GM23248 (cell line): ENCODE measurements at places on chromosomes 2 and 18. TPM values are rescaled to one million over a fixed set of nuclear protein-coding genes. Genes with fewer than 3 reads are reported as not detected.

Gene ZBTB7C
- total RNA-seq, result not detected in 2 replicates

Gene PLB1
- 0.11 and 0.38 TPM in 2 replicates for total RNA-seq

Gene PSMG2
- total RNA-seq, result 63.4 and 81.7 TPM in 2 replicates

Gene REG1B
- total RNA-seq, result not detected in 2 replicates

Gene C2orf66
- total RNA-seq, result not detected in 2 replicates

Gene EFR3B
- total RNA-seq, result 0.76 and 0.97 TPM in 2 replicates

Gene SPATA3
- not detected in 2 replicates for total RNA-seq

- DNase-seq, result no peak
Observed at GRCh38 chr2:233448220-233448559, 93.9 kb downstream of the DGKD start.

GRCh38 chr2:101346909-101347308, 38.4 kb upstream of the RNF149 start:
- DNase-seq, result no peak

GRCh38 chr2:118094503-118094902, 6.2 kb downstream of the INSIG2 start:
- DNase-seq, result no peak

DNA sequence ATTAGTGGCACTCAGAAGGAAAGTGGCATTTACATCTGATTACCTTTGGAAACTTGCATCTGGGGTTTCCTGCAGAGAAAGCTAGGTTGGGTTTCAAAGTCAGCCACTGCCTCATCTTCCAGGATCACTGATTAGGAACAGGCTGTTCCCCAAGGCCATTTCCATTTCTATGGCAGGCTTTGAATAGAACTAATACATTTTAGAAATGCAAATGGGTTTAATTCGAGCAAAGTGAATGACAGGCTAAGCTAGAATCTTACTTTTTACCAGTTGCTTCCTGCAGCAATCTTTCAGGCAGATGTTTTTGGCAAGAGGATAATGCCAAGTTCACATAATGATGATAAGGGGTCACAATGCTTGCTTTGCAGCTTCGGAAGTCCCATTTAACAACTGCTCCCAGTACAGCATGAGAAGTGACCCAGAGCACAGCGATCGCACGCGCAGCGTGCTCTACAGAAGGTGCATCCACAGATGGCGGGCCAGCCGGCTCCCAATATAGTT, 336.7 kb downstream of the LPIN1 start:
- DNase-seq, result no peak

DNA sequence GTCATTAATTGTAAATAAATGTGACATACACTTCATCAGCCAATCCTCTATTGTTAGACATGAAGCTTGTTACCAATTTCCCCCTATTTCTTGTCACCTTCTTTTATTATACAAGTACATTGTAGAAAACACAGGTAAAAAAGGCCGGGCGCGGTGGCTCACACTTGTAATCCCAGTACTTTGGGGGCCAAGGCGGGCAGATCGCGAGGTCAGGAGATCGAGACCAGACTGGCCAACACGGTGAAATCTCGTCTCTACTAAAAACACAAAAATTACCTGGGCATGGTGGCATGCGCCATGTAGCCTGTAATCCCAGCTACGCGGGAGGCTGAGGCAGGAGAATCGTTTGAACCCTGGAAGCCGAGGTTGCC, 42.7 kb upstream of the UBE2F start:
- no peak for DNase-seq

GRCh38 chr2:214628091-214628490, 181.4 kb downstream of the BARD1 start:
- peak; percentile 23 for DNase-seq

- DNase-seq, result no peak
Observed at GRCh38 chr2:106095478-106096298, 98.4 kb downstream of the UXS1 start.

GRCh38 chr18:1392046-1392445, 487.4 kb downstream of the ADCYAP1 start:
- DNase-seq, result no peak

- no peak for DNase-seq
Observed at GRCh38 chr2:123481406-123481805, 543.7 kb upstream of the CNTNAP5 start.

GRCh38 chr2:40361478-40361877, 90.4 kb downstream of the SLC8A1 start:
- DNase-seq, result no peak

DNA sequence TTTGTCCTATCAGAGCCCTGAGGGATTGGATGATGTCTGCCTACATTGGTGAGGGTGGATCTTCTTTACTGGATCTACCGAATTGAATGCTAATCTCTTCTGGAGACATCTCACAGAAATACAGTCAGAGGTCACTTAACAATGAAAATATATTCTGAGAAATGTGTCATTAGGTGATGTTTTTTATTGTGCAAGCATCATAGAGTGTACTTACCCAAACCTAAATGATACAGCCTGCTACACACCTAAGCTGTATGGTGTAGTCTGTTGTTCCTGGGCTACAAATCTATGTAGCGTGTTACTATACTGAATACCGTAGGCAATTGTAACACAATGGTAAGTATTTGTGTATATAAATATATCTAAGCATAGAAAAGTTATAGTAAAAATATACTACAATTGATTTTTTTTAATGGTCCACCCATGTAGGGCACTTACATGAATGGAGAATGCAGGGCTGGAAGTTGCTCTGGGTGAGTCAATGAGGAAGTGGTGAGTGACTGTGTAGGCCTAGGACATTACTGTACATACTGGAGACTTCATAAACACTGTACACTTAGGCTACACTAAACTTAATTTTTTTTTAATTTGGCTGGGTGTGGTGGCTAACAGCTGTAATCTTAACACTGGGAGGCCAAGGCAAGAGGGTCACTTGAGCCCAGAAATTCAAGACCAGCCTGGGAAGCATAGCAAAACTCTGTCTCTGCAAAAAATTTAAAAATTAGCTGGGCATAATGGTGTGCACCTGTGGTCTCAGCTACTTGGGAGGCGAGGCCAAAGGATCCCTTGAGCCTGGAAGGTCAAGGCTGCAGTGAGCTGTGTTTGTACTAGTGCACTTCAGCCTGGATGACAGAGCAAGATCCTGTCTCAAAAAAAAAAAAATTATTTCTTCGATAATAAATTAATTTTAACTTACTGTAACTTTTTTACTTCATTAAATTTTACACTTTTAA, 226.3 kb upstream of the UBE2E3 start:
- DNase-seq, result peak; percentile 65

DNA sequence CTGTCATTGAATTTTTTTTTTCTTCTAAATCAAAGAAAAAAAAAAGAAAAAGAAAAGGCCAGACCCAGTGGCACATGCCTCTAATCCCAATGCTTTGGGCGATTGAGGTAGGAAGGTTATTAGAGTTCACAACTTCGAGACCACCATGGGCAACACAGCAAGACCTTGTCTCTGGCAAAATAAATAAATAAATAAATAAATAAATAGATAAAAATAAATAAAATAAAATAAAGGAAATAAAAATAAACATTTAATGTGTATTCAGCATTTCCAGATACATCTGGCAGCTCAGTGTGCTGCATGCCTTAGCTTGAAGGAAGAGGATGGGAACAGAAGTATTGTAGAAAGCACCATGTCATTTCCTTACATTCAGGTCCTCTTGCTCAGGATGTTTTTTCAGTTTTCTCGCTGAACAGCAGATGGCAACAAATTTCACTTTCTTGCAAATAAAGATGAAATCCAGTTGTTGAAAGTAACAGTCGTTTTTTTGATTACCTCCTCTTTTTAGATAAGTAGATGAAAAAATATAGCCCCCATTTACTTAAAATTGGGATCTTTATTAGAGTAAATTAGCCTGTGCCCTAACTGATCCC, 25.7 kb upstream of the FAM178B start:
- DNase-seq, result peak; percentile 75

DNA sequence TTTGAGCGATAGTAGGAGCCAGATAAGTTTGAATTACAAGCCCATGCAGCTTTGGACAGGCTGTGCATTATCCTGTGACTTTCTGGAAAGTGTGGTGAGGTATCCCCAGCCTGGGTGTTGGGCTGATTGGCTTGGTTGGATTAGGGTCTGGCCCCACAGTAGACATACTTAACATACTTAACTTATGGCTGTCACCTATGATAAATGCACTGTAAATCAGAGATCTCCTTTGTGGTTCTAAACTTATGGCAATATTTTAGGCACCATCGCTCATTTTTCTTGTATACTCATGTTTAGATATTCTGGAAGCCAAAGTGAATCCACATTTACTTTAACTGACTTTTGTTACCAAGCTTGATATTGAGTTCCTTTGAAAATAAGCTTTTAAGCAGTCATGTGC, 54.8 kb downstream of the SPTBN1 start:
- no peak for DNase-seq

GRCh38 chr18:45854036-45854586, 28.6 kb downstream of the SIGLEC15 start:
- no peak for DNase-seq

DNA sequence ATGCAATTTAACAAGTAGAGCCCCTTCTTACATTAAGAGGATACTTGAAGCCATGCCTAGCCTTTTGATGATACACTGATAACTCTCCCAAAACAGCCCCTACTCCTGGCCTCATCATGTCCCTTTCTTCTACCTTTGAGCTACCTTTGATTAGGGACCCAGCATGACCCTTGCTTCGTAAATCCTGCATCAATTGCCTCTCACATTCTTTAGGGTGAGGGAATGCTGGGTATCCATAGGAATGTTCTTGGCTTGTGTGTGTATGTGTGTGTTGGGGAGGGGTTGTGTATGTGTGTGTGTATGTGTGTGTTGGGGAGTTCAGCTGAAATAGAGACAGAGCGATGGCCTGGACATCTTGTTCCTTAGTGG, 5.3 kb upstream of the KRCC1 start:
- no peak for DNase-seq

GRCh38 chr2:186882511-186883071, 33.6 kb upstream of the ZSWIM2 start:
- peak; percentile 3 for DNase-seq

- DNase-seq, result no peak
Observed at GRCh38 chr18:52395146-52395852, 55.3 kb downstream of the DCC start.

- DNase-seq, result no peak
Observed at GRCh38 chr2:72581560-72582181, 244.2 kb downstream of the EXOC6B start.
